ENCODE measurements at places on chromosomes 13 and 19.

- DNase-seq: no peak
Measured at GRCh38 chr13:27170516-27171243, 931 bp downstream of the USP12 start.

GRCh38 chr13:113029487-113030258 lies 60.7 kb downstream of the MCF2L start:
- no peak for DNase-seq

- no peak for DNase-seq
Measured at GRCh38 chr19:37790244-37790925, 11.0 kb upstream of the ZNF573 start.

DNA sequence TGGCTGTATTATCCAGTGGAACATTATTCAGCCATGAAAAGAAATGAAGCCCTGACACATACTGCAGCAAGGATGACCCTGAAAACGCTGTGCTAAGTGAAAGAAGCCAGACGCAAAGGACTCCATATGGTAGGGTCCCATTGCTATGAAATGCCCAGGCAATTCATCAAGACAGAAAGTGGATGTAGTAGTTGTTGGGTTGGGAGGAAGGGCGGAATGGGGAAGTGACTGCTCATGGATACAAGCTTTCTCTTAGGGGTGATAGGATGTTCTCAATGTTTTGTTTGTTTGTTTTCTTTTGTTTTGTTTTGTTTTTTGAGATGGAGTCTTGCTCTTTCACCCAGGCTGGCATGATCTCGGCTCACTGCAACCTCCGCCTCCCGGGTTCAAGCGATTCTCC lies 11.1 kb upstream of the CEACAM16 start:
- no peak for DNase-seq

GRCh38 chr19:1847684-1848398 lies 442 bp downstream of the REXO1 start:
- no peak for DNase-seq

GRCh38 chr19:5271145-5271544 lies 69.5 kb downstream of the PTPRS start:
- DNase-seq: no peak
